ENCODE measurements at places on chromosomes 1 and 21.
A peak's percentile ranks its signal among the peaks of the same experiment; 100 is the strongest.

DNA sequence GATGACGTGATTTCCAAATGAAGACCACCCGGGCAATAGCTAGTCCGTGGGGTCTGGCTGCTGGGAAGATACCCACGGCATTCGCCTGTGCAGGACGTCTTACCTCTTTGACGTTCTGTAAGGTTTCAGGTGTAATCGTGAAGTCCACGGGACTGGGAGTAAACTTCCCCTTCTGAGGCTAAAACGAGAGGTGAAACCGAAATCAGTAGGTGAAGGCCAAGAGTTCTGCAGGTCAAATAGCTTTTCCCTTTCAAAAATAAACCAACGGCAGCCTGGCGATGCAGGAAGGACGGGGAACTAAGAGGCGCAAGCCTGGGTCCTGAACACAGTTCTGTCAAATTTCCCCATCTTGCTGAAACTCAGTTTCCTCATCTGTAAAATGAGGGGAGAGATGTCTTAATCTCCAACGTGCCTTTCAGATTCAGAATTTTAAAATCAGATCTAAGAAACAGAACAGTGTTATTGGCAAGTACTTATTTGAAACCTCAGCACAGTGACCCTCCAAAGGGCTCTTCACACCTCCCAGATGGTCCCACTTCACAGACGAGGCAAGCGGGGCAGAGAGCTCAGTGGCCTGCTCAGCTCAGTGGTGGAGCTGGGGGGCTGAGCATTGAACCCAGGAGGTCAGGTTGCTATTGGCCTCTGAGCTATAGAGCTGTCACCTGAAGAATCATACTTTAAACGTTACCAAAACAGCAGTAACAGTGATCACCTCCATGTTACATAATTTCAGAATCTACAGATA, 34.7 kb downstream of the VPS26C start:
- DNase-seq = no peak

GRCh38 chr1:201713086-201713810, 115.7 kb upstream of the IPO9 start:
- DNase-seq = peak; percentile 97

DNA sequence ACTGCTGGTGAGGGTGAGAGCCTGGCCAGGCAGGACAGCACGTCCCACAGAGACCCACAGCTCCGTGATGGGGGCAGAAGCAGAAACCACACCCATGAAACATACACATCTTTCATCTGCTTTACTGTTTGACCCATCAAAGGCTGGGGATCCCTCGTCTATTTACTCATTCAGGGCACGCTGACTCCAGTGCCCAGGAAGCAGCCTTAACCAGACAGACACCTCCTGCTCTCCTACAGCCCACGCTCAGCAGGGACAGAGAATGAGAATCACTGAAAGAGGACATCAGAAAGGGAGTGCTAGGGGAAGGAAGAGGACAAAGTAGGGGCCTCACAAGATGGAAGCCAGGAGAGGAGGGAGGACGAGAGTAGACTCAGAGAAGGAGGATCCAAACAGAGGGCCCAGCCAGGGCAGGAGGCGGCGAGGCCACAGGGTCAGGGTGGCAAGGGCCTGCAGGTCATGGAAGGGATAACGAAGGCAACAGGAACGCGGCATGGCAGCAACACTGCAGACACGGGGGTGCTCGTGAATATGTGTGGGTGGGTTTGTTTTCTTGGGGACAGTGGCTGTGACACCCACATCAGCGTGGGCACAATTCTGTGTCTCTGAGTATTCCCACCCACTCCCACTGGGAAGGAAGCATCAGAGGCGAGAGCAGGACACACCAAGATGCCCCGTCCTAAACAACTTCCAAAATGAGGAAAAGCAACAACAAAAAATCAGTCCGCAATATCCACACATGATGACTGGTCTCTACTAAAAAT, 15.4 kb upstream of the NADK start:
- no peak for DNase-seq

DNA sequence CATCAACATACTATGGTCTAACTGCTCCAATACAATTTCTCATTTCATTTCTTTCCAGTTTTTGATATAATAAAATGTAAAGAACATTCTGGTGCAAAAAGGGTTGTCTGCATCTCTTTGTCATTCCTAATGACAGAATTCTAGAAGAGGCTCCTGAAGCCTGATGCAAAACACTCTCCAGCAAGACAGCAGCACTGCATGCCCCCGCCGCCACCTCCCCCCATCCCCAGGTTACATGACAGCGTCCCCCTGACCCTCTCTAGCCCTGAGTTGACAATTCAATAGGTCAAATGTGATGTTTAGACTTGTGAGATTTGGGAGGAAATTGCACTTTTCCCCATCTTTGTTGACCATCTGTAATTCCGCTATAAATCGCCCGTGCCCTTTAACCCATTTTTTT, 64.6 kb upstream of the C1orf21 start:
- no peak for DNase-seq

- no peak for DNase-seq
Observed at GRCh38 chr1:27303509-27303908, 18.5 kb upstream of the TMEM222 start.

DNA sequence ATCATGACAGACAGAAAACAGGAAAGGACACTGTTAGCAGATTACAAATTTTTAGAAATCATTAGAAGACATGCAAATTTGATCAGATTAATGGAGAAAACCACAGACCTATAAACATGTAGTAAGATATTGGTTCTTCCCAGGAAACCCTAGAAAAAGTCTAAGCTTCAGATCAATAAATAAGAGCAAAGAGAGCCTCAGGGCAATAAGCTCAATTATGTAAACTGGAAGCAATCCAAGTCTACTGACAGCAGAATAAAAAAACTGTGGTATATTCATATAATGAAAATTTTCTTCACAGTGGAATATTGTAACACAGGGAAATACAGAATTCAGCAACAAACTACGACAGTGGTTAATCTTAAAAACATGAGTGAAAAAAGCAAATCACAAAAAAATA, 36.3 kb downstream of the NRDC start:
- DNase-seq = no peak

DNA sequence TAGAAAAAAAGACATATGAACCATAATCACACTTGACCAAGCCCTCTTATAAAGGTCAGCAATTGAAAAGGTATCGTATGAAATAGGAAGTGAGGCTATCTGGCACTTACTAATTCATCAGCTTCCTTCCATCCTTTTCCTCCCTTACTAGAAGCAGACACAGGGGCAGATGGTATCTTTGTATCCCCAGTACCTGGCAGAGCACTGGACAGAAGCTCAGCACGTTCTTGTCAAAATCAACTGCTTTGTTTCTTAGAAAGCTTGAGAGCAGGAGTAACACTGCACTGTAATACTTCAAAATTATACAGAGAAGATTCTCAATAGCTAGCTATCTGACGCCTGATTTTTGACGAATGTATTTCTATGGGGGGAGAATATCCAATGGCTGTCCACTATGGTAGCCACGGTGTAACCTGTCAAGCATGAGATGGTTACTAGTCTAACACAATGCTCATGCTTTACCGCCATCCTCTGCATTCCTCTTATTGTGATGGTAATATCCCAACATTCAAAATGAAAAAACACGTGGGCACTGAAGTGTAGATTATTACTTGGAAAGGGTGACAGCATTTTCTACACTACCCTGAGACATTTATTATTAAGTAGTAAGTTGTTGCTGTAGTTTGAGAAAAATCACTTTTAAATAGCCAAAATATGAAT, 175.6 kb downstream of the SIPA1L2 start:
- DNase-seq = peak; percentile 27

GRCh38 chr1:201222125-201222524, 31.5 kb downstream of the IGFN1 start:
- DNase-seq = no peak

- no peak for DNase-seq
Observed at GRCh38 chr1:183808296-183809027, 3.5 kb downstream of the RGL1 start.

- no peak for DNase-seq
Observed at GRCh38 chr1:102219463-102219862, 222.7 kb upstream of the OLFM3 start.

- DNase-seq = no peak
Observed at GRCh38 chr1:5648410-5649165, 343.6 kb downstream of the NPHP4 start.

DNA sequence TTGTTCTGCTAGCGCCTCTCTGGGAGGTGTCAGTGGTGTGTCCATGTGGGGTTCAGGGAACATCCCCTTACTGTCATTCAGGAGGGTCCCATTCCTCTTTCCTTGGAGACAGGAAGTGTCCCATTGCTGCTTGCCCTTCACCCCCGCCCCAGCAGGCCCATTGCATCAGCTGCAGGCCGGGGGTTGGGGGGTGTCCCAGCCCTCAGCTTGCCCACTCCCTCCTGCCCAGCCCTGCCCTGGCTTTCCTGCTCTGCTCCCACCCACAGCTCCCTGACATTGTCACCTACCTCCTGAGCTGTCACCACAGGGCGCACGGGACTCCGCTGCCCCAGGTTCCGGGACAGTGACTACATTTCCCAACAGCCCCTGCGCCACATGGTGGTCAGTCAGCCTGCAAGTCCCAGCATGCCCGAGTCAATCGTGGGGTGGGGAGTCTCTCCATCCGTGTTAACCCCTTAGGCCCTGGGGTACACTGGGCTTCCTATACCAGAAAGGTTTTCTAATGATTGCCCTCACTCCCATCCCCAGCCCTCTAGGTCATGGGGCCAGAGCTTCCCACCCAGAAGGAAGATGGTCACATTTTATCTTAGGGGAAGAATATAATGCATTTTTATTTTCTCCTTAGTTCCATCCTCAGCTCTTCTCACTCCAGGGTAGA, at the start of gene INPP5B:
INPP5B (minus strand) TSS at position 351 of the 658 bp plus-strand sequence. CDS start 745 bp downstream, outside the sequence.
- peak; percentile 95 for DNase-seq

GRCh38 chr21:30257773-30258172, 25.0 kb downstream of the KRTAP24-1 start:
- peak; percentile 83 for DNase-seq

DNA sequence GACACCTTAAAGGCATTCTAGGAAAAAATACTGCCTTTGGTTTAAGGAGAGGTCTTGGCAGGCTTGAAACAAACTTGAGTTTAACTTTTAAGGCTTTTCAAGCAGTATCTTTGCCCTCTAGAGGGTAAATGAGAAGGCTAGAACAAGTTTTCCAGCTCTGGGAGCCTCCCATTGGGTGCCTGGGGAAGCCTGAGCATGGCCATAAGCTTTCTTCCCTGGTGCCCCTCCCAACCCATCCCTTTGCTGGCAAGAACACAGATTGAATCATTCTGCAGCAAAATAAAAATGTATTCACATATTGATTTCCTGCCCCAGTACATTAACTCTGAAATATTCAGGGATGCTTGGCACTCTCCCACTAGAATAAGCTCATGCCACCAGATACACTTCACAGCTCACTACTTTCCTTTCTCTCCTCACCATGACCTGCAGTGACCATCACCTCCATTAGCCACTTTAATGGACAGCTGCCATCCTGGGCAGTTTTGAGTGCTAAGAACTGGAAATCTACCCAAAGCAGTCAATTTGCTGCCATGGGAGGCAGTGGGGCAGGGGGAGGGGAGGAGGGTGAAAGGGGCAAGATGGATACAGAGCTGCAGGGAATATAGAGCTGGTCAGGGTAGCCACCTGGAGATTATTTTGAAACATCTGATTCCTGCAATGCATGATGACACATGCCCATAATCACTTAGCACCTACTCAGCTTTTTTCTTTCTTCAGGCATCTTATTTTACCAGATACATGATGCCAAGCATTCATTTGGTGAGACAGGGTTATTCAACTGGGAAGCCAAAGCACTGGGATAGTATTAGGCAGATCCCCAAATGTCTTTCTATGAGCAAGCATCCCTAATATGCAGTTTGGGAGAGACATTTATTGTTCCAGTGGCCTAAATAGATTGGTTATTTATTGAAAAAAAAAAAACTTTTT, 140.6 kb downstream of the SYT2 start:
- DNase-seq = no peak

GRCh38 chr1:28934676-28935075, 20.3 kb downstream of the EPB41 start:
- no peak for DNase-seq

DNA sequence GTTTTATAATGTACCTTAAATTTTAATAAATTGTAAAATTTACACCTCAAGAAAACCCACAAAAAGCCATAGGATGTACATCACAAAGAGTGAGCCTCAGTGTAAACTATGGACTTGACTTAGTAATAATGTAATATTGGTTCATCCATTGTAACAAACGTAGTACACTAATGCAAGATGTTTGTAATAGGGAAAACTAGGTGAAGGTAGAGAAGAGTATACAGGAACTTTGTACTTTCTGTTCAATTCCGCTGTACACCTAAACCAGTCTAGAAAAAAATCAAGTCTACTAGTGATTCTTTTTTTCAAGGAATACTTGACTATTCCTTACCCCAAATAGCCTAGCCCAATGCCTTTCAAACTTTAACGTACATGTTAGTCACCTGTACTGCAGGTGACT, 222.3 kb upstream of the FGGY start:
- DNase-seq = no peak

DNA sequence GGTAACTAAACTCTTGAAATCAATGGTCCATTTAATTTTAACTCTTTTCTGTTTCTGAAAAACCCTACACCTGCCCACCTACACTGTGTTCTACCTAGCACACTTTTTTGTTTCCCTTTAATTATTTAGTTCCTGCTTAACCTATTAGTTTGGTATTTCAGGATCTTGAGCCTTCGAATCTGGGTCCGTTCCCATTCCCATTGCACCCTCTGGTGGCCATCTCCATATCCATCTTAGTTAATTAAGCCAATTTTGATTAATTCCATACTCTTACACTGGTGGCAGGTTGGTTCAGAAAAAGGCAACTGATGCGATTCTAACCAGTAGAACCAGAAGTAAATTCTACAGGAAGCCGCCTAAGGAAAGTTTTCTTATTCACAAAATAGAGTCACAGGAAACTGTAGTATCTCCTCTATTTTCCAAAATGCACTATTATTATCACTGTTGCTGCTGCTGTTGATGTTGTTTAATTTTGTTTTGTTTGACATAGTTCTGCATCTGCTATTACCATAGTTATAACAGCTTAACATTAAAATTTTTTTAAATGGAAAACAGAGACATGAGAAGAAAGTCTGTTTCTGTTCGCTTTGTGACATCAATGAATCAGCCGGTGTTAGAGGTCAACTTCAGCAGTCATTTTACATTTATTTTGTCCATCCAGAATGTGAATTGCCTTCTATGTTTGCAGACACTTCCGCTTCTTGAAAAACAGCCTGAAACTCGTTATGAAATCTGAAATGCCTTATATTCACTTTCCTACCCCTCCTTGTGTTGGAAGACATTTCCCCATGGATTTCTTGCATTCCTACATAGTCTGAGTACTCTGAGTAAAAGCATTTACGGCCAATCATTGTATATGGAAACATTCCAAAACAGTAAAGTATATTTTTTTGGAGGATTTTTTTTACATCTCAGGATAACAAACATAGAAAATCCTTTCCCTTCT, 115.5 kb upstream of the NCAM2 start:
- peak; percentile 64 for DNase-seq

Data from mesendoderm (in vitro differentiated cells).